ENCODE measurements at places on chromosomes 16 and 17.

DNA sequence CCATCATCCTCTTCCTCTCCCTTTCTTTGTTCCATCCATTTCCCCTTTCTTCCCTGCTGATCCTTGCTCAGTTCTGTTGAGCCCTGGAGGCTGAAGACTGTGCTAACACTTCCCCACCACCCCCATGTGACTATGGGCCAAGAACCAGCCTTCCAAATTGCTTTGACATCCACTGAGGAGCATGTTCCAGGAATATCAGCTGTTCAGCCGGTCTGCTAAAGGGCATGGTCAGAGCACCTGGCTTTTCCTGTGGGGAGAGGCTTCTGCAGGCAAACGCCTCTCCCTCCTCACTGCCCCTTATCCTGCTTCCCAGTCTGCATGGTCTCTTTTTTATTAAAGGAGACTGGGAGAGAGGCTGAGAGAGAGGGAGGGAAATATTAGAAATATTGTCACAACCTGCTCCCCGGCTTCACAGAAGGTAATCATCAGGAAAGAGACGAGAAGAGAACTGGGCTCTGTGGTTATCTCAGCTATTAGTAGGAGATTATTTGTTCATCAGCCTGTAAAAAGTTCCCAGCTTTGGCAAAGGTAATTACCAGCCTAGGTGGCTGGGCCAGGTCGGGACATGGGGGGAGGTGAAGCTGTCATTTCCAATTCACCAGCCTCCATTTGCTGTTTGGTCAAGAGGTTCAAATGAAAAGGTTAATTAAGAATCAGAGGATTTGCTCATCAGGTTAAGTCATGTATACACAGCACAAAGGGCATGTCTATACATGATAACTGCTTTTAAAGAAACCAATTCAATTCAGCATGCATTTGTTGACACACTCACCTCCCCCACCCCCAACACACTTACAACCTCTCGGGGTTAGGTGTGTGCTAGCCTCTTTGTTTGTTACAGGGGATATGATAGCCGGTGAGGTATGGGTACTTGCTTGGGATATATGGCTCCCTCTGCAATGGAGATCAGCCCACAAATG lies 83.7 kb upstream of the CRHR1 start:
- DNase-seq = no peak

DNA sequence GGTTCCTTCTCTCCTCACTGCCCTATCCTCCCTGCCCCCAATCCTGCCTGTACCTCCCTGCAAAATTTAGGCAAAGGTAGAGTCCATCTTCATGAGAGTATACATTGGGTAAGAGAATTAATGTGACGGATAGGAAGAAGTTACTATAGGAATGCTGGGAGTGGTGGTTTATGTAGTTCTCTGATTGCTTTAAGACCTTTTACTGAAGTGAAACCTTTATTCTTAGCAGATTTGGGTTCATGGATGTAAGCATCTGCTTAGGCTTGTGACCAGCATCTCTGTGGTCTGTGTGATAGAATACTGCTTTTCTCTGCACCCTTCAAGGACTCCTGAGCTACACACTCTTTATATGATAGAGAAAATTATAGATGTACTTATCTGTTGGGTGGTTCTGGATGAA lies 127.3 kb downstream of the PRKCA start:
- no peak for DNase-seq

DNA sequence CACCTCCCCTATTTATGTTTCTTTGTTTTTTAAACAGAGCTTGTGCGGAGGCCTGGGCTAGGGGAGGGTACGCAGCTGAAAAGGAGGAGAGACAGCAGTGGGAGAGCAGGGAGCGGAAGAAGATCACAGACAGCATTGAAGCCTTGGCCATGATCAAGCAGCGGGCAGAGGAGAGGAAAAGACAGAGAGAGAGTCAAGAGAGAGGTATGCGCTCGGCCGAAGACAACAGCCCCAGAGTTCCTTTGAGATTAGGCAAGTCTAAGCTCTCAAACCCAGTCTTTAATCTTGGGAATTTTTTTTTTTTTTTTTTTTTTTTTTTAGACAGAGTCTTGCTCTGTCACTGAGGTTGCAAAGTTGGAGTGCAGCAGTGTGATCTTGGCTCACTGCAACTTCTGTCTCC lies 20.6 kb downstream of the DNAAF1 start:
- no peak for DNase-seq

DNA sequence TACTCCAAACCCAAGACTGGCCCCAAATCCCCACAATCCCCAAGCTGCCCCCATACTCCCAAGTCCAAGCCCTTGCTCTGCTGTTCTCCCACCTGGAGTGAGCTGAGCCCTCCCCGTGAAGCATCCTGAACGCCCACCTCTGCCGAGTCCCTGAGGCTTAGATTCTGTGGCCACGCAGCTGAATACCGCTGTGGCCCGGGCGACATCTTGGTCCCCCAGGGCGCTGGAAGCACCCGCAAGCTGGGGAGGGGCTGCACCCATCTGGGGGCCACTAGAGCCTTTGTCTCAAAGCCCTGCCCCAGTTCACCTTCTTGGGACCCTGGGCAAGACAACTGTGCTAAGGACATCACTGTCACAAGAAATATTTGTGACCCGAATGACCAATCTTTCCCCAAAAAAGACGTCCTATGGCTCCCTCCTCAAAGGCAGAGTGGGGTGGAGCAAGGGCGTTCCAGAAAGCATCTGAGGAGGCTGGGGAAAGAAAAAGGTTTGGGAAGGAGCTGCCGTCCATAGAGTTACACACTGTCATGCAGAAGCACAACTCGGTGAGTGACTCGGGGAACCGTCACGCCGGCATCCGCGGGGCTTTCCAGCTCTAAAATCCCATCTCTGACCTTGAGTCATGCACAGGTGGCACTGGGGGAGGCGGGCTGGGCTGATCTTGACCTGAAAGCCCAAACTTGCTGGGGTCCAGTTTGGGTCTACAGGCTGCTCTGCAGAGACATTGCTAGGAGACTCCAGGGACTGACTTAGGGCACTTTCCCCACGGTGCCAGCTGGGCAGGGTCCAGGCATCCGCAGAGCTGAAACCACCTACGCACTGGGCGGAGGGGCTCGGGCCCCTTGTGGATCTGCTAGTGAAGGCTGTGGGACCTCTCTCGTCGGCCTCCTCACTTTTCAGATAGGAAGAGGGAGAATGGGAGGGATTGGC lies 6.6 kb downstream of the PTX4 start:
- DNase-seq = no peak

DNA sequence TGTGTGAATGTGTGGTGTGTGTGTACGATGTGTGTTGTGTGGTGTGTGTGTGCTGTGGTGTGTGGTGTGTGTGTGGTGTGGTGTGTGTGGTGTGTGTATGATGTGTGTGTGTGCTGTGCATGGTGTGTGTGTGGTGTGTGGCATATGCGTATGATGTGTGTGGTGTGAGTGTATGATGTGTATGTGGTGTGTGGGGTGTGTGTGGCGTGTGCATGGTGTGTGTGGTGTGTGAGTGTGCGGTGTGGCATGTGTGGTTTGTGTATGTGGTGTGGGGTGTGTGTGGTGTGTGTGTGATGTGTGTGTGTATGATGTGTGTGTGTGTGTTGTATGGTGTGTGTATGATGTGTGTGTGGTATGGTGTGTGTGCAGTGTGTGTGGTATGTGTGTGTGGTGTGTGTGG lies 50.5 kb upstream of the MPHOSPH6 start:
- DNase-seq = no peak

GRCh38 chr16:4226251-4227039 lies 15.4 kb downstream of the SRL start:
- DNase-seq = no peak

- peak; percentile 83 for DNase-seq
These were observed 253.5 kb downstream of the MRTFB start for GRCh38 chr16:14324581-14324980.

GRCh38 chr17:61878984-61879612 lies 15.8 kb upstream of the BRIP1 start:
- DNase-seq = no peak

DNA sequence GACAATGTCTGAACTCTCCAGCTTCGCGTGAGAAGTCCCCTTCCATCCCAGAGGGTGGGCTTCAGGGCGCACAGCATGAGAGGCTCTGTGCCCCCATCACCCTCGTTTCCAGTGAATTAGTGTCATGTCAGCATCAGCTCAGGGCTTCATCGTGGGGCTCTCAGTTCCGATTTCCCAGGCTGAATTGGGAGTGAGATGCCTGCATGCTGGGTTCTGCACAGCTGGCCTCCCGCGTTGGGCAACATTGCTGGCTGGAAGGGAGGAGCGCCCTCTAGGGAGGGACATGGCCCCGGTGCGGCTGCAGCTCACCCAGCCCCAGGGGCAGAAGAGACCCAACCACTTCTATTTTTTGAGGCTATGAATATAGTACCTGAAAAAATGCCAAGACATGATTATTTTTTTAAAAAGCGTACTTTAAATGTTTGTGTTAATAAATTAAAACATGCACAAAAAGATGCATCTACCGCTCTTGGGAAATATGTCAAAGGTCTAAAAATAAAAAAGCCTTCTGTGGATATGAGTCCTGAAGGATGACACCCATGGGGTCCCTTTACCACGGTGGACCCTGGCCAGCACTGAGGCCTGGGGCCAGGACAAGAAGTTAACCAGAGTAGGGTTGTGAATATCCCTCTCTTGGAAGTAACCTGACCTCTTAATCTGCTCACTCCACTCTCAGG lies 10.5 kb upstream of the ITGAD start:
- peak; percentile 6 for DNase-seq

GRCh38 chr16:3026003-3026378 lies 2.2 kb downstream of the THOC6 start:
- no peak for DNase-seq

DNA sequence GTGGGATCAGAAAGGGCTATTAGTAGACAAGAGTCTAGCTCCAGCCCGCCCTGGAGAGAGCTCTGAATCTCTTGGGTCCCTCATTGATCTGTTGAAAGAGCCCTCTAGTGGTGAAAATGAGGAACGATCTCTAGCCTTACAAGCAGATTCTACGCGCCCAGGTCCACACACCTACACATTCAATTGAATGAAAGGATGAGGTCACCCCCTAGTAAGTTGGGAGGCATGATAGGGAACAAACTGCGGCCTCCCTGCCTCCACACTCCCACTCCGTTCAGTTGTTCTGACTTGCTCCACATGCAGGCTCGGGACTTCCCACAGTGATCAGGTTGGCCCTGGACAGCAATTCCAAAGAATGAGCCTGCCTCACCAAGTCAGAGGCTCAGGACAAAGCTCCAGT lies 2.9 kb upstream of the CACNG3 start:
- DNase-seq = peak; percentile 11

- DNase-seq = no peak
These were observed 8.4 kb upstream of the PIEZO1 start for GRCh38 chr16:88793251-88793954.

DNA sequence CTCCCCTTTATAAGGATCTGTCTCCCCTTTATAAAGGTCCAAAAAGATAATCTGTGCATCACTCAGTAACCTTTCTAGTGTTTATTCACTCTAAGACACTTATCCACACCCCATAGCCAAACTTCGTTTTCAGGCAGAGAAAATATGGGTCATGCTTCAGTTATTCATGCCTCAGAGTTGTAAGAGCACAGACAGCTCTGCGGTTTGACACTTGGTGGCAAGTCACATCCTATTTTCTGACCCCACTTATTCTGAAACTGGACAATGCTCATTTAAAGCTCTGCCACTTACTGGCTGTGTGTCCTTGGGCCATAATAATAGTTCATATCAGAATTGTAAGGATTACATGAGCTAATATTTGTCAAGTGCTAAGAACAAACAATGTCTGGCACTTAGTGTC lies 2.0 kb upstream of the KRTAP2-1 start:
- DNase-seq = peak; percentile 70

GRCh38 chr17:12134101-12134500 lies 113.4 kb downstream of the MAP2K4 start:
- DNase-seq = no peak

DNA sequence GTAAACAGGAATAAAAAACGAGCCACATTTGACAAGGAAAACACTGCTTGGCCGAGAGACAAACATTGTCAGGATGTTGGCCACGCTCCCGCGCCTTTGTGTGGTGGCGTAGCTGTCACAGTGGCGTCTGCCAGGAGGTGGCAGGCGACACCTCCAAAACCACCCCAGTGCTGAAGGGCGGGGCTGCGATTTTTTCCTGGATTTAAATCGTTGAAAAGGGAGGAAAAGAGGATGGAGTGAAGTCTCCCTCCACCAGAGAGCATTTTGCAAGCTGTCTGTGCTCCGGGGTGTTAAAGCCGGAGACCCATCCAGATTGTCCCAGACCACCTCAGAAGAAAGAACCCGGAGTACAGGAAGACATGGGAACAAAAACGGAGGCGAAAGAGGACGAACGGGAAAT lies 12.7 kb downstream of the MRM3 start:
- peak; percentile 79 for DNase-seq

DNA sequence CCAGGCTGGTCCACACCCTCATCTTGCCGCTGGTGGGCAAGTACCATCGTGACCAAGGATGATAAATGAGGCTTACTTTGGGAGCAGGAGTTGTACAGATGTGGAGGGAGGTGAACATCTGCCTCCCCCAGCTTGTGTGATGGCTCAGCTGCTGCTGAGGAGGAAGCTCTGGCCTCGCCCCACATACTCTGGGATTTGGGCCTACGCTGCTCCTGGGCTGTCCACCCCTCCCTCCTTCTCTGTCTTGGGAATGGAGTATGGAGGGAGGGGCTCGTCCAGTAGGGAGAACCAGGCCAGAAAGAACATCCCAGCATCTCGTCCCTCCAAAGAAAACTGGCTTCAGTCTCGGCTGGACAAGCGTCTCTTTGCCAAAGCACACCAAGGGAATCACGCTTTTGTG lies 134.8 kb upstream of the CDC42EP4 start:
- no peak for DNase-seq

DNA sequence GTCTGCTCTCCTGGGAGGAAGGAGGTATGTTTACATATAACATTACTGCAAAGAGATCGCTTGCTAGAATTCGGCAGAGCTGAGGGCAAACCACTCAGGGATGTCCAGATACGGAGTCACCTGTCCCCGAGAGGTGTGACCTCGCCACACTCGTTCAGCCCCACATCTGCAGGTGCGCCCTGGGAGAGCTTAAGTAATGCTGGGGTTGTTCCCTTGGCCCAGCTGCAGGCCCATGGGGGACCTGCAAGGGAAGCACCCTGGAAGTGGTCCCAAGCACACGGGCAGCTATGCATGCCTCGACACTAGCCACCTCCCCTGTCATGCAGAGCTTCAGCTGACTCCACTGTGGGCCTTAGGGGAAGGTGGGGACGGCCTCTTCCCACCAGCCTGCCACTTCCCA lies 22.2 kb downstream of the USP22 start:
- DNase-seq = no peak

DNA sequence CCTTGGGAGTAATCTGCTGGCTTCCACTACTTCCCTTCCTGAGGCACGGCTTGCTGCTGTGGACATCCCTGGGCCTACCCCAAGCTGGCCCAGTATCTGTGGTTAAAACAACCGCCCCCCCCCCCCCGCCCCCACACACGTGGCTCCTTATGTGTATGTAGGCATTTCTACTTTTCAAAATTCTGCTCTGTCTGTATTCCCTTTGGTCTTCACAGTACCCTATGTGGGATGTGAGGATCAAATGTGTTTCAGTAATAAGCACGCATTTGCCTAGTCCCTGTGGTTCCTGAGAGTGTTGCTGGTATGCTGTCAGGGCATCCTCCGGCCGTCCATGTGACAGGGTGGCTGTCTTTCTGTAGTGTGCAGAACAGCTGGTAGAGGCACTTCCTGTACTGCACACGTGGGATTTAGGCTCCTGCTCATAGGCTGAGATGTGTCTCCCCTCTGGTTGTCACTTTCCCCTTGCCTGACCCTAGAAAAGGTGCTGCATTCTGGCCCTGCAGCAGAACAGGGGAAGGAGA lies 2.2 kb downstream of the NT5M start:
- DNase-seq = peak; percentile 30

Measured in fibroblast of skin of right biceps (primary cell).